ENCODE measurements at places on chromosomes 6 and 20.

- no peak for DNase-seq
These were observed 23.8 kb downstream of the PHACTR3 start for GRCh38 chr20:59628171-59628570.

DNA sequence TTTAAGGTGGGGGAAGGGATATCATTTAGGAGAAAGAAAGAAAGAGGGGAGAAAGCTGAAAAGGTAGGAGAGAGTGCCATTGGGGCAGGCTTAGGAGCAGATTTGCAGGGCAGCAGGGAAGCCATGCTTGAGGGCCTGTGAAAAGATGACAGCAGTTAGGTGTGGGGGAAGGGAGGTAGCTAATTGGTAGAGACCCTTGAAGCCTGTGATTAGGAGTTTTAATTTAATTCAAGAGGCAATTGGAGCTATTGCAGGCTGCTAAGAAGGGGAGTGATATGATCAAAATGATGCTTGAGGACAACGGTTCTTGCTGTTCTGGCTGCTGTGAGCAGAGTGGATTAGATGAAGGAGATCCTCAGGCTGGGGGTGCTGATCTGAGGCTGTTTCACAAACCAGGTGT lies 24.5 kb upstream of the SEC63 start:
- DNase-seq: no peak

- DNase-seq: no peak
These were observed 54.4 kb upstream of the COL10A1 start for GRCh38 chr6:116180375-116180774.

- DNase-seq: no peak
These were observed 21.1 kb upstream of the THBS2 start for GRCh38 chr6:169274781-169275180.

- peak; percentile 78 for DNase-seq
These were observed at the start of gene HLA-DPB1 for GRCh38 chr6:33075568-33076405. Gene HLA-DPB1, plus strand, starts transcription at chr6:33075990. Its CDS starts 52 bp downstream, at chr6:33076042.

- no peak for DNase-seq
These were observed 21.7 kb downstream of the MAP7 start for GRCh38 chr6:136528477-136528876.
